ENCODE measurements at places on chromosomes 12 and 14.

DNA sequence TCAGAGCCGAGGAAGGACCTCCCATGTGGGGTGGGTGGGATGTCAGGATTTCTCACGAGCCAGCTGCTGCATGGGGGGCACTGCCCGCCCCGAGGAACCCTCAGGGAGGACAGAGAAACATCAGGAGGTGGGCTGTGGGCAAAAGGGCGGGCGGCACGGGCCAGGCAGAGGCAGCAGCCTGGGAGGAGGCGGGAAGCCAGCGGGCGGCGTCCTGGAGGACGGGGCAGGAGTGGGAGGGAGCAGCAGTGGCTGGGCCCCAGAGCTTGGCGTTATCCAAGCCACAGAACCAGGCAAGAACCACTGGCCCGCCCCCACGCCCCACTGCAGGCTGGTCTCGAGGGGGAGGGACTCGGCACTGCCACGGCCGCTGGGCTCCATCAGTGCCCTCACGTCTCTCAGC is 2.4 kb downstream of the C14orf180 start:
- DNase-seq: no peak

DNA sequence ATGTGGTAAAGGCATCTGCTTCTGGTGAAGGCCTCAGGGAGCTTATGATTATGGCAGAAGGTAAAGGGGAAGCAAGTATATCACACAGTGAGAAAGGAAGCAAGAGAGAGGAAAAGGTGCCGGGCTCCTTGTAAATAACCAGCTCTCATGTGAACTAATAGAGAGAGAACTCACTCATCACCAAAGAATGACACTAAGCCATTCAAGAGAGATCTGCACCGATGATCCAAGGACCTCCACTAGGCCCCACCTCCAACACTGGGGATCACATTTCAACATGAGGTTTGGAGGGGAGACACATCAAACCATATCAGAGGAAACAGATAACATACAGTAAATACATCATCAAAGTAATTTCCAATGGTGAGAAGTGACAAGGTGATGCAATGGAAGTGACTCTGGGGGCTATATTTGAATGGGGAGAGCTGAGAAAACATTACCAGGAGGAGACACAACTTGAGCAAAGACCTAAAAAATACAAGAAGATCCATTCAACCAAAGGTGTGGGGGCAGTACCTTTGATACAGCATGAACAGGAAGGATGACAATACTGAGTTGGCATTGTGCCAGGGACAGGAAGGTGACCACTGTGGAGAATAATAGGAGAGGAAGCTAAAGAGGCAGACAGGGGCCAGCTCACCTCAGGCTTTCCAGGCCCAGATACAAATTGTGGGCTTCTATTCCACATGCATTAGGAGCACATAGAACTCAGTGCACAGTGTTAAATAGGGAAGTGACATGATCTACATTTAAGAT is 134.4 kb upstream of the GRIP1 start:
- DNase-seq: no peak

DNA sequence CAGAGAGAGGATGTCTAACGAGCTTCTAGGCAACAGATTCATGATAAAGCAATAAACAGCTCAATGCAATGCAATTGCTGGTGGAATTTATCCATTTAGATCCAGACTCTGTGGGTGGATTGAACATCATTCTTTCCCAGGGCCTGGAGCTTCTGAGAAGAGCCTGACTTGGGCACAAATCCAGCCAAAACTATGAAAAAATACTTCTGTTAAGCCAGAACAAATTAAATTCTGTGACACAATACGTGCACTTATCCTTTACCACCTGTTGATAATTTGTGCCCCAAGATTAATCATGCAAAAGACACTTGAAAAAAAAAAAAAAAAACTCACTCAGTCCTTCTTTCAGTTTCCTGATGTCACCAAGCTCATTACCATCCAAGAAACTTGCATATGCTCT is 446.0 kb upstream of the DCN start:
- DNase-seq: no peak

GRCh38 chr12:98955284-98955683 is 310.2 kb downstream of the APAF1 start:
- DNase-seq: no peak

DNA sequence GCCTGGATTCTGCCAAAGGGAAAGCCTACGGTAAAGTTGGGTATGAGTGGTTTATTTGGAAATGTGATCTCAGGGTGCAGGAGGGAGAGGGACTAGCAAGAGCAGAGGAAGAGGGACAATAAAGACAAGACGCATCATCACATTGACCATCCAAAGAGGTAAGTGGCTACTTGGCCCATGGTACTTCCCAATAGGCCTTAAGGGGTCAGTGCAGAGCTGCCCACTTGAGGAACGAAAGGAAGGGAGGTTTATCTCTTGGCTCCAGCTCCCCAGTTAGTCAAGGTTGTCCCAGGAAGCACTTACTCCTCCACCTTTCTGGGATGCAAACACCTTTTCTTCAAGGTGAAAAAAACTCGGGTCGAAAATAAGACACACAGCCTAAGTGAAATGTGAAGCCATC is 323.9 kb downstream of the TMEM132D start:
- no peak for DNase-seq

GRCh38 chr12:117145597-117146154 is 44.6 kb downstream of the FBXO21 start:
- no peak for DNase-seq

GRCh38 chr14:103205541-103205906 is 82.3 kb downstream of the TNFAIP2 start:
- DNase-seq: no peak

- DNase-seq: no peak
Observed at GRCh38 chr14:81837304-81837703, 303.7 kb upstream of the SEL1L start.

DNA sequence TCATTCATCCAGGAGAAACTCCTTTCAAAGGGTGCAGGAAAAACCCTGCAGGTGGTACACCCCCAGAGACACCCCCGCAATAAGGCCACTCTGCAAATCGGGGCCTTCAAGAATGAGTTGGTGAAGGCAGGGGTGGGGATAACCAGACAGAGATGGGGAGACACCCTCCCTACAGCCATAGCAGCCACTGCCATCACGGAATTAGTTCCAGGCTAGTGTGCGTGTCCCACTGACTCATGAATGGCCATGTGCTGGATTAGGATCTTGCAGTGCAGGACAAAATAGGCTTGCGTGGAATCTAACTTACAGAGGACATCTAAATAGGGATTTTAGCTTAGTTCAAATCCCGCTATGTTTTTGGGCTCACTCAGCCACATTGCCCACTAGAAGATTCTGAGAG is 37.8 kb downstream of the SPRING1 start:
- no peak for DNase-seq

DNA sequence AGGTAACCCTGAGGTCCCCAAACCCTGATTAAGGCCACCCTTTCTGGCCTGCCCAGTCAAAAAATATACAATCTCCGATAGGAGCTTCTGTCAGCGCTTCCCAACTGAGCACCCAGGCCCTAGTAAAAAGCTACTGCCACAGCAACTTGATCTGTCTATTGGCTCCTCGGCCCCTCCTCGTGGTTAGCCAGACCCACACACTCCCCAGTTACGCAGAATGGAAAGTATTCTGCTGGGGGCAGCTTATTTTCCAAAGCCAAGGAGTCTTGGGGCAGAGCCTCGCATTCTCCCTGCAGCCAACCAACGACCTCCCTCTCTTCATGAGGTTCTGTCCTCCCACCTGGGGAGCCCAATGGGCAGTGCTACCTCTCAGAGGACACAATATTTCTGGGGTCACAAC is 32.1 kb downstream of the FMNL3 start:
- DNase-seq: no peak

DNA sequence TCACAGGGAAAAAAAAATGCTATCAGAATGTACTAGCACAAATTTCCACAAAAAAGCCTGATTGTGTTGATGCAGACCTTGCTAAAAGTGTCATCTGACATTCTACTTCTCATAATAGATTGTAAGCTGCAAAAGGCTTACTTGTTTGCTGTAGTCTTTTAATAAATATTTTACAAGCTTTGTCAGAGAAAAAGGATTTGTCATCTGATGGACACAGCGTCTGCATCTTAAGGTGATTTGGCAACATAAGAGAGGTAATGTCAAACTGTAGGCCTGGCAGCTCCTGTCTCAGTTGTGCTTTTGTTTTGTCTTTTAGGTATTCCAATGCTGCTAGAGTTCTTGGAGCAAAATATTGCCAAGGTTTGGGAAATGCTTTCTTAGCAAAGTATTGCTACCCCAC is 26.3 kb upstream of the KCNH3 start:
- DNase-seq: no peak

- DNase-seq: no peak
Observed at GRCh38 chr12:115403689-115404088, 719.7 kb upstream of the TBX3 start.

- no peak for DNase-seq
Observed at GRCh38 chr12:40031965-40032364, 73.9 kb downstream of the SLC2A13 start.

- no peak for DNase-seq
Observed at GRCh38 chr12:66661357-66661756, 17.5 kb downstream of the GRIP1 start.

- DNase-seq: no peak
Observed at GRCh38 chr12:24884911-24885310, 64.0 kb downstream of the BCAT1 start.

DNA sequence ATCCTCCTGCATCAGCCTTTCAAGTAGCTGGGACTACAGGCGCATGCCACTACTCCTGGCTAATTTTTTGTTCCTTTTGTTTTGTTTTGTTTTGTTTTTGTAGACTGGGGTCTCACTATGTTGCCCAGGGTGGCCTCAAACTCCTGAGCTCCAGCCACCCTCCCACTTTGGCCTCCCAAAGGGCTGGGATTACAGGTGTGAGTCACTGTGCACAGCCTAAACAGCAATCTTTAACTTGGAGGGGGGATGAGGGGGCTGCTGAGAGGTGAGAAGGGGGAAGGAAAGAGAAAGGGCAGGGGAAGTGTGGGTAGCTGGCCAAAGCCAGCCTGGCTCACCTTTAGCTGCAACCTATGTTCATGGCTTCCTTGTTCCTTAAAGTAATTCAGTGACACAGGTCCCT is 77.4 kb downstream of the KDM2B start:
- no peak for DNase-seq

GRCh38 chr12:21879312-21879711 is 61.9 kb downstream of the ABCC9 start:
- no peak for DNase-seq

- DNase-seq: no peak
Observed at GRCh38 chr14:99907761-99908652, 114.8 kb downstream of the EML1 start.

GRCh38 chr12:104971306-104971705 is 13.2 kb upstream of the SLC41A2 start:
- peak; percentile 21 for DNase-seq

DNA sequence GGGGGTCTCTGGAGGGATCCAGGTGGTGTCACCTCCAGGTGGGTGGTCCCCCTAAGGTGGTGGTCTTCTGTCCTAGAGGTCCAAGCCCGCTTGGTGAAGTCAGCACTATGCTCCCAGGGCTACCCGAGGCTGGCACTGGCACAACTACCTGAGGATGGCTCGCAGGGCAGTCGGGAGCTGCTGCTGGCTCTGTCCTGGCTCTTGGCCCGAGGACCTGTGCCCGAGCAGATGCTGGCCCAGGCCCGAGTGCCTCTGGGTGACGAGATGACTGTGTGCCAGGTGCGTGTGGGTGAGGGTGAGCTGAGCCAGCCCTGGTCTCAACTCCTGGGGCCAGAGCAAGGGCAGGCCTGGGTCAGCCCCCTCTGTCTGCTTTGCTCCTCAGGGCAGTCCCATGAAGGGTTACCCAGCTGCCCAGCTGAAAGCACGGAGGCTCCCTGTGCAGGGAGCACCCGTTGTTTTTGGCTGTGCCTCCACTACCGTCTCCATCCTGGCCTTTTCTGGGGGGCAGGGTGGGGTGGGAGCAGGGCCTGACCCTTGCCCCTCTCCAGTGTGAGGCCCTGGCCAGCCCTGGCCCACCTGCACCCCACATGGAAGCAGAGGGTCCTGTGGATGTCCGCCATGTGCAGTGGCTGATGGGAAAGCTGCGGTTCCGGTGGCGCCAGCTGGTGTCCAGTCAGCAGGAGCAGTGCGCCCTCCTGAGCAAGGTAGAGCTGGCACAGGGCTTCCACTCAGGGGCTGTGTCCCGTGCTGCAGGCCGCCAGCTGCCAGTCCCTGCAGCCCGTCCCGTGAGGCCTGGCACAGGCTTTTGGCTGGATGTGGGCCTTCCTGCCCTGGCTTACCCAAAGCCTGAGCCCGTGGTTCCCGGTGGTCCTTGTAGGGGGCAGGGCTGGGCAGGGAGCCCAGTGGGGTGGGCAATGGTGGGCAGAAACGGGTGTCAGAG is 1.3 kb downstream of the TEDC1 start:
- no peak for DNase-seq

DNA sequence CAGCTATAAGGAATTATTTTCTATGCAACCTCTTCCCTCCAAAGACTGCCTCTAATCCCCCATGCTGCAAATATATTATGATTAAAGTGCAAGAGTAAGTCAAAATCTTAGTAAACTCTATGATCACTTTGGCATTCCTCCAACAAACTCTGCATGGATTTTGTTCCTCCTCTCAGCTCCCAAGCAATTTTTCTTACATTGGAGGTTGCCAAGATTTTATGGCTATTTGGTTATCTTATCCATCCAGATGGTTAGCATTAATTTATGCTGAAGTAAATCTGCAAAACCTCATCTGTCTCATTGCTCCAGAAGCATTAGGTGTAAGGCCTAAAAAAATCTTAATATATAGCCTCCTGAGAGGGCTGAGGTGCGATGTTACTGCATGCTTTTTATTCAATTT is 228.1 kb downstream of the CHST11 start:
- DNase-seq: no peak

DNA sequence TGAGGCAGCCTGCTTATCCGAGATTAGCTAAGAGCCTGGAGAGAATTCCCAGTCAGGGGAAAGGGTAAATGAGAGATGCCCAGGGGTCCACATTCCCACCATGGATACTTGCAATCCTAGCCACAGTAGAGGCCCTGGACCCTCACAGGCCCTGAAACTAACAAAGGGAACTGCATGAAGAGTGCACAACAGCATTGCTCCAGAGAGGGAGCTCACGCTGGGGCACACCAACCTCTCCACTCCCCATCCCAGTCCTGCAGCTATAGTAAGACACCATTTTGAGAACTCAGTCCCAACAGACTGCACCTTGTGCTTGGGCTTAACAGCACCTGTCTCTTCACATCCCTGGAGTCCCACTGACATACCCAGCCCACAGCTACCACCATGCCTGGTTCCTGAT is 30.5 kb downstream of the CEP83 start:
- DNase-seq: no peak

GRCh38 chr12:32549675-32550079 is 129.4 kb upstream of the DNM1L start:
- peak; percentile 67 for DNase-seq

- peak; percentile 34 for DNase-seq
Observed at GRCh38 chr14:67815573-67816225, 691 bp downstream of the ZFYVE26 start.

GRCh38 chr14:30225176-30225575 is 297.5 kb upstream of the PRKD1 start:
- no peak for DNase-seq

- no peak for DNase-seq
Observed at GRCh38 chr14:90461425-90461824, 64.6 kb downstream of the CALM1 start.

DNA sequence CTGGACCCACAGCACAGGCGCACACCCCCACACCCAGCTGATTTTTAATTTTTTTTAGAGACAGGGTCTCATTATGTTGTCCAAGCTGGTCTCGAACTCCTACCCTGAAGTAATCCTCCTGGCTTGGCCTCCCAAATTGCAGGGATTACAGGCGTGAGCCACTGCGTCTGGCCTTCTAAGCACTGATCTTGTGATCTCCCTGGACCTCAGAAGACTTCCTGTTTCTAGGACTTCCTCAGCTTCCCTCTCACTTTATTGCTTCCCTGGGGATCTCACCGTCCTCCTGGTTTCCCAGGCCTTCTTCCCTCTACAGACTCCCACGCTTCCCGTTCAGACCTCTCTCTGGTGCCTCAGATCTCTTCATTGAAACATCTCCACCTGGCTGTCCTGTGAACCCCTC is 13.8 kb downstream of the ZNF839 start:
- no peak for DNase-seq
